Osteocyte (in vitro differentiated cells): ENCODE measurements at places on chromosomes 3 and 15.

GRCh38 chr3:170196833-170197232, 15.3 kb upstream of the PHC3 start:
- no peak for DNase-seq

DNA sequence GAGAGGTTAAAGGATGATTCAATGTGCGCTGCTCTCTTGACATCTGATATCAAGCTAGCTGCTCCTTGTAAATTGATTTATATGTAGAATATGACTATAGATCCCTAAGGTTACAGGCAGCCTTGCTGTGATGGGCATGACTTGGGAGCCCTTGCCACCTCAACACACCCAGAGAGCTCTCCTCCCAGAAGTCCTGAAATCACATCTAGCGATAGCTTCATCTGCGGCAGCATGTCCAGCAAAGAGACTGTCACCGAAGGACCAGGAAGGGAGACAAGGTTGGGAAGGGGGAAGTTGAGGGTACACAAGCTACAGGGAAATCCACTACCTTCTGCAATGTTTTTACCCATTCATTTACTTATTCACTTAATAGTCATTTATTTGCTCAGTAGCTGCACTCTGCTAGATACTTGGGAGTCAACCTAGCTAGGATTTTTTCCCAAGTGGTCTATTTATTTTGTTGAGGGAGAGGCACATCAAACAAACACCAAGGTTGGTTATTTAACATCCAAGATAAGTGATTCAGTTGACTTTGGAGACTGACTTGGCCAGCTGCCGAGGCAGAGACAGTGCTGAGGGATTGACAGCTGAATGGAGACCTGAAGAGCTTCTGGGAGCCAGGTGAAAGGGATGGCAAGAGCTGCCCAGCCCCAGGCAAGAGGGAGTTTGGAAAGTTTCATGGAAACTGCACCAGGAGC, 205.8 kb upstream of the IL12A start:
- DNase-seq: no peak

GRCh38 chr3:52854013-52854412, 19.2 kb upstream of the MUSTN1 start:
- DNase-seq: no peak

DNA sequence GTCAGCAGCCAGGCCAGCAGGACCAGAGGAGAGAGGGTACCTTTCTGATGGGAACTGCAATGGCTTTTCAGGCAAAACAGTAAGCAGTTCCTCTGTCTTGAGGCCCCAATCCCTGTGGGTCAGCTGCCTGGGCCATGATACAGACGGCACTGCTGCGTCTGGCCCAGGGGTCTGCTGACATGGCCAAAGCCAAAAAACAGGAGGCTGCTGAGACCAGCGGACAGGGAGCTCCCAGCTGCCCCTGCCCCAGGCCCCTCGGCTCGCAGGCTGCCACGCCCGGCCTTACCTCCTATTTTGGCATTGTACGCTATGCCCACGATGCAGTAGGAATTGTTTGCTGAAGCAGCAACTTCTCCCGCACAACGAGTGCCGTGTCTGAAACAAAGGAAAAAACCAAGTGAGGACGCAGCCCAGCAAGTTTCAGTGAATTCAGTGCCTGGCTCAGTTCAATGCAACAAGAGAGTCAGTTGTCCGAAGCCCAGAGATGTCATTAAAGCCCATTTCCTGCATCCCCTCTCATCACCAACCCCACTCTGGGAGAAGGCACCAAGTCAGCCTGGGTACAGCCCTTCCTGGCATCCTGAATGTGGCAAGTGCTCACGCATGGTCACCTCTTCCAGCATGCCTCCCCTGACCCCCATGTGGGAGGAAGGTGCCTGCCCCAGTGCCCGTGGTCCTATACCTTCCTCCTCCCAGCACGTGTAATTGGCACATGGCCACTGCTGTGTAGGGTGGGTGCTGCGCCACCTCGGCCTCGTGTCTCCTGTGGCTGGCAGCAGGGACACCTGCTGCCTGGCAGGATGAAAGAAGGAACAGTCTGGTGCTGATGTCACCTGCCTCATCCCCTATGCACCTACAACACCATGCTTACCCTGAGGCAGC, 61.7 kb downstream of the PCSK6 start:
- DNase-seq: peak; percentile 77

GRCh38 chr3:9732080-9732739, 675 bp downstream of the BRPF1 start:
- DNase-seq: no peak

DNA sequence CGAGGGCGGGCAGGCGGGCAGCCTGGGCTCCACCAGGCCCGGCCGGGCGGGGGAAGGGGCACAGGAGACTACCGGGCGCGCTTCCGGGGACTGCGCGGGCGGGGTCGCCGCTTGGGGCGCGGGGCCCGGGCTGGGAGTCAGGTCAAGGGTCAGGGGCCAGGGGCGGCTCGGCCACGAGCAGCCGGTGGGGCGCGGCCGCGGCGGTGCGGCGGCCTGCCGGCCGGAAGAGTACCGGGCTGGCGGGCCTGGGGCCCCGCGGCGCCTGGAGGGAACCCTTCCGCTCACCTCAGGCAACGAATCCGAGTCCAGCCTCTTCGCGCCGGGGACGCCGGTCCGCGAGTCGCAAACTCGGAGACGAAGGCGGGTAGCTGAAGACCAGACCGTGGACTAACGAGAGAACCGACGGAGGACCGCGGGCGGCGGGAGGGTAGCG, 225 bp downstream of the RHOA start:
- peak; percentile 85 for DNase-seq

DNA sequence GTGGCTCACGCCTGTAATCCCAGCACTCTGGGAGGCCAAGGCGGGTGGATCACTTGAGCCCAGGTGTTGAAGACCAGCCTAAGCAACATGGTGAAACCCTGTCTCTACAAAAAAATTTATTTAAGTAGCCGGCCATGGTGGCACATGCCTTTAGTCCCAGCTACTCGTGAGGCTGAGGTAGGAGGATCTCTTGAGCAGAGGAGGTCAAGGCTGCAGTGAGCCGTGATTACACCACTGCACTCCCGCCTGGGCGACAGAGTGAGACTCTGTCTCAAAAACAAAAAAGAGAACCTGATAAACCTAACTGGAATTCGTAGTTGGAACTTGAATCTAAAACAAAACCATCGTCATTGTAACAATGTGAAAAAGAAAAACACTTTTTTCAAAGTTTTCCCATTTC, 57.1 kb downstream of the TCAIM start:
- DNase-seq: no peak

GRCh38 chr15:63203451-63204090, 14.2 kb downstream of the RAB8B start:
- DNase-seq: no peak

DNA sequence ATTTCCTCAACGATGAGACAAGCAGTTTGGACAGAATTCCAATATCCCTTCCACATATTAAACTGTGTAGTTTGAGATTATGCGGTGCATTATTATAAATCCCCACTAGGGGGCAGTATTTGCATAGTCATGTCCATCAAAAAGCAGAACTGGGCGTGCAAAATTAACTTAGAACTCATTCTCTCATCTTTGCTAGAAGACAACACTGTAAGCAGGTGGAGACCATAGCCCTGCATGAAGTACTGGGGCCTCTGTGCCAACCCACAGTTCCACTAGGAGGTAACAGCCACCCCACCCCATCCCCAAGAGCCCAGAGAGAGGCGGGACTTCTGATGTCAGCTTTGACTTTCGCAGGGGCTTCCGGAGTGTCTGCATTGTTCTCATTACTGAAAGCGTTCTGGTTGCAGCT, 106.6 kb upstream of the TMC3 start:
- DNase-seq: no peak

DNA sequence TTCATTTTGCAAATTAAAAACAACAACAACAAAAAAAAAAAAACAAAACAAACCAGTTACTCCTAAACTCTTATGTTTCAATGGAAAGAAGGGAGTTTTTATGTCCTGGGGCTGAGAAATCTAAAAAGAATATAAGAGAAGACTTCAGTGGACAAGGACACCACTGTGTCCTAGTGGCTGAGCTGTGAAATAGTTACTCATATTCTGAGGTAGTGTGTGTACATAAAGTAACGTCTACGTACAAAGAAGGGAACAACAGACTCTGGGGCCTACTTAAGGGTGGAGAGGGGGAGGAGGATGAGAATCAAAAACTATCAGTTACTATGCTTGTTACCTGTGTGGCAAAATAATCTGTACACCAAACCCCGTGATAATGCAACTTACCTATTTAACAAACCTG, 6.0 kb upstream of the TP53BP1 start:
- no peak for DNase-seq

DNA sequence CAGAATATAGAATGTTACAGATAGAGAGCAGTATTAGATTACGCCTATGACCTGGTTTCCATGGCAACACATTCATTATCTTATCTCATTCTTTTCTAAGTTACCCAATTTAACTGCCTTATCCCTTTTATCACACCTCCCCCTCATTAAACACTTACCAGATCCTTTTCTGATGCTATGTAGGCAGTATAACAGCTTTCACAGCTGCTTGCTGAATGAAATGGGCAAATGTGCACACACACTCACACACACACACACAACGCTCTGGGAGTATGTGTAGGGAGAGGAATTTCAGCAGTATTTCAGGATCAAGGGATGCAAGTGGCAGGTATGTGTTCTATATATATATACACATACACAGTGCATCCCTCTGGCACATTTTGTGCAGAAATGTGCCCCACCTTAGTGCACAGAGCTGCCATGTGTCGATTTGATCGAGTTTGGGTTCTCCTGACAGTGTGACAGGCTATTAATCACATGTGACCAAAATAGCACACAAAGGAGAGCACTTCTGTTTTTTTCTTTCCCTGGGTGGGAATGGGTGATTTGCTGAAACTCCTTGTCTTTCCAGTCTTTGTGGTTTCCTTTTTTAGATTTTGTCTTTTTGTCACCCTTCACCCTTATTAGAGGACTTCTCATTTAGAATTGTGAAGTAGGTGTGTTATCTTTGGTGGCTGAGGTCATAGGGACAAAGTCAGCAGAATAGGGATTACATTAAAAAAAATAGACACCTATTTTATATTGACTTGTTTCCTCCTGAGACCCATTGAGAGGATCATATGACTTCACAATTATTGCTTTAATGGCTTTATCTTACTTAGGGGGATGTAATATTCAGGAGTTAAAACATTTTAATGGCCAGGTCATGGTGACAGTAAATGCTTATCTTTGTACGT, 553.7 kb downstream of the PDCD6IP start:
- DNase-seq: no peak

GRCh38 chr3:149421764-149422163, 44.3 kb upstream of the TM4SF1 start:
- DNase-seq: no peak

GRCh38 chr3:20842594-20843436, 656.8 kb upstream of the SGO1 start:
- DNase-seq: no peak

DNA sequence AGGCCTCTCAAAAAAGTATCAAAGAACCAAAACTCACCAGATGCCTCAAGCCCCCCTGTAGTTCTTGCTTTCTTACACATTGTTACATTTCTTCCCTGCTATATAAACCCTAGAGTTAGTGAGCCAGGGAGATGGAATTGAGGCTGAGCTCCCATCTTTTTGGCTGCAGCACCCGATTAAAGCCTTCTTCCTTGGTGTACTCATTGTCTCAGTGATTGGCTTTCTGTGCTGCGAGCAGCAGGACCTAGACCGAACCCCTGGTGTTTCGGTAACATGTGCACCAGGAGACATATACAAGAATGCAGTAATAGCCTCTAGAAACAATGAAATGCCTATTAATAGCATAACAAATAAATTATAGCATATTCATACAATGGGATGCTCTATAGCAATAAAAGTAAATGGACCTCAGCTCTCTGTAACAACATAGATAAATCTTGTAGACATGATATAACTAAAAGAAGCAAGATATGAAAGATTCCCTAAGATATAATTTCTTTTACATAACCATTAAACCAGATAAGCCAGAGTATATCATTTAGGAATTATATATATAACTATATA, 174.0 kb downstream of the NEK11 start:
- no peak for DNase-seq

GRCh38 chr15:52328680-52329079, 33.1 kb upstream of the MYO5C start:
- DNase-seq: no peak

DNA sequence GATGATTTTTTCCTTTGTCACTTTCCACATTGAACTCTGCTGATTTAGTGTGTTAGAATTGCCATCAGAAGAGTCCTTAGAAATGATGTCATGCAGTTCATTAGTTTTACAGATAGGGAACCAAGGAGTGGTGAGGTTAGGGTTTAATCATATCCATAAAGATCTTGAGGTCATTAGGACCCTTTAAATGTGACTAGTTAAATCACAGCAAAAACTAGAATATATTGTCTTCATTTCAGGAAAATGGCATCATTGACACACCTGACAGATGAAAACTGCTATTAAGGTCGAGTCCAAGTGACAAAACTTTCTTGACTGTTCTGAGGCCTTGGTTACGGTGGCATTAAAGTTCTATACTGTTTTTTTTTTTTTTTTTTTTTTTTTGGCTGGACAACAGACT, 50.5 kb downstream of the MBNL1 start:
- DNase-seq: no peak

- no peak for DNase-seq
Observed at GRCh38 chr3:11438646-11439045, 166.4 kb downstream of the ATG7 start.

GRCh38 chr3:39101022-39101689, 6.3 kb downstream of the GORASP1 start:
- DNase-seq: no peak

- DNase-seq: no peak
Observed at GRCh38 chr3:71206305-71207165, 377.0 kb downstream of the FOXP1 start.

GRCh38 chr15:40454904-40455391, 14.2 kb downstream of the BAHD1 start:
- DNase-seq: no peak

DNA sequence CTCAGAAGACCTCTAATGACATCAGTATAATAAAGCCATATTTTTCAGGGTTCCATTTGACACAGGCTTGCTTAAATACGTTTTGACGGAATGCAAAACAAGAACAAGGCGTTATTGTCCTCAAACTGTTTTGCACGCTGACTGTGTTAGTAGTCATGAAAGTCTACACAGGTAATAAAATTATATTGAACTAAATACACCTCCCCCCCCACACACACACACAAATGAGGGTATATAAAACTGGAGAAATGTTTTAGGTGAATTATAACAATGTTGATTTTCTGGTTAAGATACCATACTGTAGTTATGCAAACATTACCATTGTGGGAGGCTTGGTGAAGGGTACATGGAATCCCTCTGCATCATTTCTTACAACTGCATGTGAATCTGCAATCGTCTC, 257.1 kb upstream of the ARRDC4 start:
- no peak for DNase-seq

- DNase-seq: no peak
Observed at GRCh38 chr15:40618023-40618422, 24.0 kb downstream of the KNL1 start.

GRCh38 chr3:11718637-11719405, 75.1 kb upstream of the VGLL4 start:
- no peak for DNase-seq

DNA sequence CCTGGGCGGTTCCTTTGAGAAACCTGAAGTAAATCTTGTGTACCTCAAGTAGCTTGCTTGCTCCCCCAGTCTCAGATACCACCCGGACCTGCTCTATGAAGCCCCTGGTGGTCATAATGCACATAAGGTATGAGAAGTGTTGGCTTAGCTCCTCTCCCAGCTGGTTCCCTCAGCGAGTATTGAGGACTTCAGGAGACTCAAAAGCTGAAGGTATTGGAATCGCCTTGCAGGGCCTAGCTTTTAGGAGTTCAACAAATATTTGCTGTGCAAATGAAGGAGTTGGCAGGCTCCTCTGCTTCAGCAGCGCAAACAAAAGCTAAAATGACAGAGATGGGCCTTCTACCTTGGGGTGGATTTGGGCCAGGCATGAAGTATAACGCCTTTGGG, 1.7 kb downstream of the CMTM8 start:
- no peak for DNase-seq
